ENCODE measurements at places on chromosomes 16 and 17. TPM values are rescaled to one million over a fixed set of nuclear protein-coding genes. Genes with fewer than 3 reads are reported as not detected.

Gene PHOSPHO1
- total RNA-seq = 1.9 TPM

Gene C16orf96
- total RNA-seq = 0.21 TPM

Gene TP53TG3D
- 0.77 TPM for total RNA-seq

Gene TNFRSF13B
- 0.27 TPM for total RNA-seq

Gene KCTD19
- 0.74 TPM for total RNA-seq

Gene TELO2
- total RNA-seq = 27.5 TPM

Gene CRYBA1
- not detected for total RNA-seq

Gene JPH3
- total RNA-seq = 0.12 TPM

Gene ZG16
- total RNA-seq = not detected

Gene RDM1
- not detected for total RNA-seq

Gene ZNF652
- 49.0 TPM for total RNA-seq

Gene SLC5A11
- 0.27 TPM for total RNA-seq

Gene ASGR1
- total RNA-seq = 5.1 TPM

Gene ICAM2
- total RNA-seq = 69.2 TPM

Gene IL21R
- total RNA-seq = 6.0 TPM

Gene CD300H
- total RNA-seq = 0.92 TPM

Gene GNPTG
- total RNA-seq = 89.5 TPM

Gene TRAF7
- 61.9 TPM for total RNA-seq

Gene CCL4
- 11.9 TPM for total RNA-seq

Gene MYL4
- total RNA-seq = 3.0 TPM

Gene PRAC2
- not detected for total RNA-seq

Gene GPR142
- total RNA-seq = not detected

Gene CLEC3A
- not detected for total RNA-seq

Gene MT1F
- 12.6 TPM for total RNA-seq

Gene DLX4
- 3.0 TPM for total RNA-seq

Gene C16orf86
- total RNA-seq = 5.3 TPM

Gene WNT9B
- 0.80 TPM for total RNA-seq

Gene PALB2
- total RNA-seq = 12.7 TPM

Gene CPNE7
- 0.35 TPM for total RNA-seq

Gene PCTP
- 28.1 TPM for total RNA-seq
